D721Med (cell line): ENCODE measurements at places on chromosomes 3 and 15.

GRCh38 chr15:70322051-70322668, 224.4 kb upstream of the TLE3 start:
- DNase-seq: no peak

DNA sequence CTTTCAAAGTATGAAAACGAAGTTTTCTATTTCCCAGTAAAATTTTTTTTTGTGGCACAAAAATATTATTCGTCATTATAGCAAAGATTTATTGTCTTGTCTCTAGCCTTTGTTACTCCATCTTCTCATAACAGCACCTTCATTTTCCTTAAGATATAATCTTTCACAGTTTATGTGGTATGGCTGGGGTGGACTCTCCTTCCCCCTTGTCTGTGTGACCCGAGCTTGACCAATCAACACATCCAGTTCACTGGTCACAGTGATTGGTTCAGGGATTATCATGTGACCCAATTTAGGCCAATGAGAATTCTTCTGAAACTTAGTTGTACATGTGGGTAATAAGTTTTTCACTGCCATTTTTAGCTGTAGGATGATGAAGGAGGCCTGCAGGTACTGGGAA, 71.2 kb upstream of the DCBLD2 start:
- no peak for DNase-seq

GRCh38 chr3:153429821-153430220, 267.8 kb downstream of the RAP2B start:
- no peak for DNase-seq

DNA sequence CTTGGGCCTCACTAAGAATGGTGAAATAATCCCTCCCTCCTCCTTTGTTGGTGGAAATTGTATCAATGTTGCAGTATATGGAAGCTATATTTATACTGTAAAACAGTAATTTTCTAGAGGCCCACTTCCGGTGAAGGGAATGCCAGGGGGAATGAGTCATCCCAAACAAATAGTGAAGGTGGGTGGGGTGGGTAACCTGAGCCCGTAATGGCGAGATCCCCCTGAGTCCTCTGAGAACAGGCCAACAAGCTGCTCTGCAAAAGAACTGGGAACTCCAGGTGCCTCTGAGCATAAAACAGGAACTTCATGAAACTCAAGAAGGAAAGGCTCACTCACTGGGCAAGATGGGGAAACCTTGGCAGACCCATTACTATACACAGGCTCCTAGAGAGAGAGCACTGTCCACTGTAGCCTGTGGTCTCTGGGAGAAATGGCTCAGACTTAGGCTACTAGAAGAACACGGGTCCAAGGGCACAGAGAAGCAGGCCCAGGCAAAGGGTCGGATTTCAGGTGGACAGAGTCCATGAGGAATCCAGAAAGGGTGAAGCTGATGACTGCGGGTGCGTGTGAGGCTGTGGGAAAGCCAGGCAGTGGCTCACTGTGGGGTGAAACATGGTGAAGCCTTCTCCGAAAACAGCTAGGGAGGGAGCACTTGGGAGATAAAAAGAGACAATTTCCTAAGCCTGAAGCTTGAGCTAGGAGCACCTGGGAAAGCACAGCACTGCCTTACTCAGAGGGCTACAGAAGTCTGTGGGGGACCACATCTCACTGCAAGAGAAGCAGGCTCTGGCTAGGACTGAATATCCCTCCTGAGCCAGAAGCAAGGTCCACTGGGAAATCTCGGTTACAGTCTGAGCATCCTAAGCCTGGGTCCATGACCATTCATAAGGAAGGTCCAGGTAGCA, 19.8 kb downstream of the LARP6 start:
- DNase-seq: no peak

DNA sequence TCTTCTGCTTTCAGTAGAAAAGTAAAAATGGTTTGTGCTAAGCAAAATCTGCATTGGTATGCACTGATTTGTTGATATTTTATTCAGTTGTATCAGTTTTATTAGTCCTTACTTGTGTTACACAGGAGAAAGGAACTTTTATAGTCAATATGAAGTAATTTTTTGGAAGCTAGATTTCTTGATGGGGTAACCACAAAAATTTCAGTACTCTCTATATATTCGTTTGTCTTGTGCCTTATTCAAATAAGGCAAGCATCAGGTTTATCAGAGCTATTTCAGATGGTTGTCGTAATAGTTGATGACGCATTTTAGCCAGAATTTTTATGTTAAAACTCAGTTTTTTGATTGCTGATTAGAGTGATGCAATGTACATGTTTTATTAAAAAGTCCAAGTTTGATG, 50.7 kb upstream of the NIPA1 start:
- no peak for DNase-seq
